ENCODE measurements at places on chromosomes 1 and 21.

GRCh38 chr1:65027666-65028358 lies 61.5 kb upstream of the JAK1 start:
- no peak for DNase-seq

- DNase-seq, result no peak
Measured at GRCh38 chr1:66750577-66750976, 1.7 kb upstream of the DYNLT5 start.

DNA sequence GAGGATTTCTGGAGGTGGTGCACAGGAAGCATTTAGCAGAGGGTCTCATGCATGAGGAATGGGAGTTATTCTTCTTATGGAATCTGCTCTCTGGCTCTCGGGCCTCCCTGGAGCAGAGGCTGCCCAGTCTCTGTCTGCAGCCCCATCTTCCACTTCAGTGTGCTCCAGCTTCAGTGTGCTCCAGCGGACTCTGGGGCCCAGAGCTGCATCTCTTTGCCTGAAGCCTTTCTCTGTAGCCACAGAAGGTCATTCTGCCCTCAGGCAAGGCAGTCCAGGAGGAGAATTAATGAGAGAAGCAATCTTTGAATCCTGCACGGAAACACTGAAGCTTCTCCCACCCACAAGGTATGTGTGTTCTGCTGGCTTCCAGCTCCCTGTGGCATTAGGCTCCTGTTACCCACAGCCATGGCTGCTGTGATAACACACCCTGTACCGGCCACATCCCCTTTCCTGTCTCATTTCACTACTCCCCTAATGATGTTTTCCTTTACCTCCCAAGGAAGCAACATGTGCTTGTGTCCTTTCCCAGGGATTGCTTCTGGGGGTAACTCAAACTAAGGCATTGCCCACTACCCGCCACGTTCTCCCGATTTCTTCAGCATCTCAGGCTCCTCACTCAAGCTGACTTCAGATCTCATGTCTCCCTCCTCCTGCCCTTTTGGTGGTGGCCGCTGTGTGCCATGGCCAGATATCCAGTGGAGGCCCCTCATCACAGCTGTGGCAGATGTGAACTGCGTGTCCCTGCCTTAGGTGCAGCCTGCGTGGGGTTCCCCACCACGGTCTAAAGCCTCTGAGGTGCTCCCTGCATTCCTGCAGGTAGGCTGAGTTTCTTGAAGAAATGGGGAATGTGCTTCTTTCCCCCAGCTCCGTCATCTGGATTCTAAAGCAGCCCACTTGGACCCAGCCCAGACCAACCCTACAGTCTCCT lies 181.2 kb upstream of the GALNT2 start:
- no peak for DNase-seq

DNA sequence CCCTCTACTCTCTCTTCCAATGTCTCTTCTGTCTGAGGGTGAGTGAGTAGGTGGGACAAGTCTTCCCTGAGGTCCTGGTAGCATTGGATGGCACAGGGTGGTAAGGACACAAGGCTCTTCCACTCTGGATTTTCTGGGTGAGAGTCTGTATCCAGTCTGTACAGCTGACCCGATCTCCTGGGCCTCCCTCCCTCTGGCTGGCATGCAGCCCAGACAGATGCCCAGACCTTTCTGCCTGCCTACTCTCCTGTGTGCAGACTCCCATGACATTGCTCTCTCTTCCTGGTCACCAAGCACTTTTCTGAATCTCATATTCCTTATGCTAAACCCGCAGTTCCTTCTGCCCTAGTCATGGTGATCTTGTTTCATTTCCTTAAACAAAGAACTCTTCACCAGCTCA lies 100.3 kb downstream of the GRIK3 start:
- no peak for DNase-seq

DNA sequence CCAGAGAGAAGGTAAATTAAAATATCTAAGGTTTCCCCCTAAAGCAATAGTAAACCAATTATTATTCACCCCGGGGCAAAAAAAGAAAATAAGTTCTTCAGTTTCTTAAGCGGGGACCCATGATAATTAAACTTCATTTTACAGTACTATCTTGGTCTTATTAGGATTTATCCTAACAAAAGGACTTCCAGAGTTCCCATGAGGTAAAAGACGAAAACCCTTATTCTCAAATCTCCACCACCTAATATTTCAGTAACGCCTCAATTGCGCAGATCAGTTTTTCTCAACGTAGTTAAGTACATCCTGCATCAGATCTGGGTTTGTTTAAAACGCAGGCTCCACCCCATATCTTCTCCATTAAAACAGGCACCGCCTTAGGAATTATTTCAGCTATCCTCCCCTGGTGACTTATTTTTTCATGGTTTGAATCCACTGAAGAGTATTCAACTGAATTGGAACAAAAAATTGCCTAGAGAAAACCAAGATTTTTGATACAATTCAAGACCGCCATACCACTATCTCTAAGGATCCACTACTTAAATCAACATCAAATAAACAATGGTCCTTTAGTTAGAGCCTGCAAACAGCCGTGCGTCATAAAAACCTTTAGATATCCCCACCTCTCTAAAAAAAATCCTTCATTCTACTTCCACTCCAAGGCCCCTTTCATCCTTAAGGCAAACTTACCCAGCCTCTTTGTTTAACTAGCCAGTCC lies 1.7 kb downstream of the MCL1 start:
- no peak for DNase-seq
